Stimulated activated CD8-positive, alpha-beta memory T cell treated with anti-CD3 and anti-CD28 coated beads, Interleukin-7, amount 100 ng/mL, for 48 hours (primary cell): ENCODE measurements at places on chromosomes 1 and 21.

GRCh38 chr1:84960371-84960770, 36.5 kb downstream of the MCOLN2 start:
- DNase-seq, result no peak

- no peak for DNase-seq
Observed at GRCh38 chr1:200473698-200474371, 64.0 kb upstream of the ZNF281 start.

DNA sequence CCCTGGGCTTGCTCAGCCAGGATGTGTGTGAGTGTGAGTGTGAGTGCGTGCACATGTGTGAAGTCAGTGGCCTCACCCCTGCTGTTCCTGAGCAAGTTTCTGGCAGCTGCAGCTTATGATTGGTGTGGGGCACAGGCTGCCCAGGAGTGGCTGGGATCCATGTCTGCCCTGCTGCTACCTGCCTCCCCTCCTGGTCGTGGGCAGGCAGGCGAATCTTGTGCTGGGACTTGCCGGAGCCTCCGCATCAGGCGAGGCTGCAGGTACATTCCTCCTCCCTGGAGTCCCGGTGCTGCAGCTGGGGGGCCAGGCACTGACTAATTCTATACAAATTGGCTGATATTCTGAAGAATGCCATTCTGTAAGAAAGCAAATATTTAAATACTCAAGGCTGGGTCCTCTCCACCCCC, 85.6 kb upstream of the WNT4 start:
- DNase-seq, result no peak

DNA sequence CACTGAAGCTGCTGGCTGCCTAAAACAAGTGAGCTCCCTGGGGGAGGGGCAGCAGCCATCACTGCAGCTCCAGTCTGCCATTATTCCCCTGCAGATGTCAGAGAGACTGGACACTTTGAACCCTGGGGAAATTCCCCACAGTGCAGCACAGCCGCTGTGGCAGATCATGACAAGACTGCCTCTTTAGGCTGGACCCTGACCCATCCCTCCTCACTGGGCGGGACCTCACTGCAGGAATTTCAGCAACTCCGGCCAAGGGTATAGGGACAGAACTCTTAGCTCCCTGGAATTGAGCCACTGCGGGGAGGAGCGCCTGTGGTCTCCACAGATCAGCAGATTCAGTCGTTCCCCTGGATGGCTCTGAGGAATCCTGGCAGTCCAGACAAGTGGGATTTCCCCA, 964.6 kb downstream of the BRINP3 start:
- no peak for DNase-seq

- DNase-seq, result no peak
Observed at GRCh38 chr1:169909499-169909898, 15.8 kb upstream of the SCYL3 start.

GRCh38 chr1:34846265-34846664, 13.3 kb downstream of the SMIM12 start:
- no peak for DNase-seq

DNA sequence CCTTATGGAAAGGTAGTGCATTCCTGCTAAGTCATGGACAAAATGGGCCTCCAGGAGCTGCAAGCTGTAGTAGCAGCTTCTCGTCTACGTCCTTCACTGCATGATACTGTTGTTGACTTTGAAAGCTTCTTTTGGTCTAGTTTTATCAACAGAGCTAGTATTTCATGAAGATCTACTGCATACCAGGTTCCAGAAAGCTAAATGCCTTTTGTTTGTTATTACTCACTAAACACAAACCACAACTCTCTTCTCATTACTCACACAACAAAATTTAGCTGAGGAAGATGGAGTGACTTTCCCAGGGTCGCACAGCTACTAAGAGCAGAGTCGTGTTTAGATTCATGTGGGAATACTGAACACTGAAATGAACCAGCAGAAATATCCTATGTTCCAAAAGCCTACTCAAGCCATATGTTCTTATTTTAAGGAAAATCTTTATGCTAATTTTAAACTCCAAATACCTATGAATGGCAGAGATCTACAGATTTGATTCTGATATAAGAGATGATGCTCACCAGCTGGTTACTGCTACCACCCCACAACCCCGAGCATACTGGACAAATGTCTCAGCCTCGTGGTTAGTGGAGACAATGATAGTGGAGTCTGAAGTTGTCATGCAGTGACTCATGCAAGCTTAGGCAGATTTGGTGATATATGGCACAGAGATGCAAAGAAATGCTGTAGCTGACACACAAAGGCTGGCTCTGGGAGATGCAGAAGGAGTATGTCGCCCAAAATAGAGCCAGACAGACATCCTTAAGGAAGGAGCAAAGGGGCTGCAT, 20.6 kb downstream of the PGBD2 start:
- DNase-seq, result peak; percentile 27

DNA sequence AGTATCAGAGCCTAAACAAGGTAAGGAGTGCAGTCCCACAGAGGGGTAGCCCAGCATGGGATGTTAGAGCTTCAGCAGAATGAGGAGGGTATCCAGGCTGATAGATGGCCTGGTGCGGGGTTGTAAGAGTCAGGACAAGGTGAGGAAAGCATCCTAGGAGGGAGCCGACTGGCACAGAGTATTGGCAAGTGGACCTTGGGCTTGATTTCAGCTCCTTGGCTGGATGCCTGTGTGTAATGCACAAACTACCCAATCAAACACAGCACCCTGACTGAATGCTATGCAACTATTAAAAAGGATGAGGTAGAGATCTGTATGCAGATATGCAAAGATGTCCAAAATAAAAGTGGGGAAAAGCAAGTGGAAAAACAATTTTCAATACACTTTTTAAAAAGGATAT, 18.0 kb downstream of the DENND2C start:
- no peak for DNase-seq

GRCh38 chr1:235069577-235070563, 58.8 kb downstream of the TOMM20 start:
- no peak for DNase-seq
